ENCODE measurements at places on chromosomes 3 and 15.

DNA sequence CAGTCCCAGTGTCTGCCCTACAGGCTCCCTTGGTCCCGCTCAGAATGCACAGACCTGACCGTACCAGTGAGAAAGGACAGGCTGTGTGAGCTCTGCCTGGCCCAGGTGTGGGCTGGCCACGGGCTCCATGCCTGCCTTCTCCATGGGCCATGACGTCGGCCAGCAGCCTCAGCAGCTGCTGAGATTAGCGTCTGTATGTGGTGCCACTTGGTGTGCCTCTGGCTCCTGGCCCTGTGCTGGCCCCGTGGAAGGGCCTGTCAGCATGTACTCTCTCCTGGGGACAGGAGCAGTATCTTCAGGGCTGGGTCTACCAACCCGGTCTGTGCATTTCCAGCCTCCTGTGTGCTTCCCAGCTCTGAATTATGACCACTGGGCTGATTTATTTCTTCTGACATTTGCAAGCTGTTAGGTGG lies 25.7 kb downstream of the KLF13 start:
- no peak for DNase-seq
- H3K4me1 ChIP-seq, result peaks cover 100% of the 10 kb centered on the region
- peak overlapping the region; percentile 74 for H3K27ac ChIP-seq
- no peaks in the 10 kb centered on the region for H3K27me3 ChIP-seq

DNA sequence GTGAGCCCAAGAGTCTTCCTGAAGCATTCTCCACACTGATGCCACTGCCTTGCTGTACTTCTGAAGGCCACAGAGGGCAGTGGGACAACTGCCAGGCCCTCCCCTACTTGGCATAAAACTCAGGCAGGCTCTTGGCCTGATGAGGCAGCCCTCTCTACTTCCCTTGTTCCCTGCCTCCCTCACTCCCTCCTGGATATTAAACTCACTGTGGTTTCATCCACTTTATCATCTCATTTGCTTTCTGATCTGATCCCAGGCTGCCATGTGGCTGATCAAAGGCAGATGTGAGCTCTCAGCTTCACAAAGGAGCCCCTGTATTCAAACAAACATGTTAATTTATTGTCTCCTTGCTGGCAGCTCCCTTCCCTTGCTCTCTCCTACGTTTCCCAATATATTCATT lies 533.5 kb downstream of the IGSF11 start:
- no peaks in the 10 kb centered on the region for H3K4me1 ChIP-seq
- H3K36me3 ChIP-seq, result no peaks in the 10 kb centered on the region
- no peaks in the 10 kb centered on the region for H3K27me3 ChIP-seq
- no peak overlapping the region for H3K4me3 ChIP-seq

- H3K4me1 ChIP-seq, result no peaks in the 10 kb centered on the region
- no peaks in the 10 kb centered on the region for H3K27me3 ChIP-seq
- H3K27ac ChIP-seq, result no peak overlapping the region
- no peak overlapping the region for H3K4me3 ChIP-seq
Measured at GRCh38 chr3:53859178-53859577, 12.8 kb downstream of the IL17RB start.

GRCh38 chr15:54298396-54298795 lies 320.2 kb downstream of the UNC13C start:
- H3K27ac ChIP-seq, result no peak overlapping the region
- H3K27me3 ChIP-seq, result no peaks in the 10 kb centered on the region
- no peaks in the 10 kb centered on the region for H3K4me1 ChIP-seq

GRCh38 chr3:159532577-159532976 lies 456.1 kb upstream of the IL12A start:
- H3K36me3 ChIP-seq, result no peaks in the 10 kb centered on the region
- no peak overlapping the region for H3K4me3 ChIP-seq
- no peak overlapping the region for H3K27ac ChIP-seq
- DNase-seq, result no peak

DNA sequence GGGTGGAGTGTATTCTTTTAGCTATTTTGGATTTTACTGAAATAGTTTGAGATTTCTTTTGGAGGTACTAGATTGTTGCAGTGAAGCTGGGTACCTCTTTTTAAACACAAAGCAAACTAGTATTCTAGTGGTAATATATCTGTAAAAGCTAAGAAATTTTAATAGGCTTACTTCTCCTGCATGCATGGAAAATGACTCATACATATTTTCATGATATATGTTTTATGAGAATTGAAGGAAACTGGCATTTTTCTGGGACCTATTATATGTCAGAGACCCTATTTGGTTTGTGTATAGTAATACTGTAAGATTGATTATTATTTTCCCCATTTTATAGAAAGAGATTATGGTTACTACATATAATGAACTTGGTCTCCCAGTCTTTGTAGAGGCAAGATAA lies 851.0 kb downstream of the DIPK2A start:
- H3K27ac ChIP-seq, result no peak overlapping the region
- no peaks in the 10 kb centered on the region for H3K4me1 ChIP-seq
- H3K4me3 ChIP-seq, result no peak overlapping the region
- H3K27me3 ChIP-seq, result no peaks in the 10 kb centered on the region
- H3K36me3 ChIP-seq, result no peaks in the 10 kb centered on the region
- no peak for DNase-seq
